ENCODE measurements at places on chromosomes 1 and 21. TPM values are rescaled to one million over a fixed set of nuclear protein-coding genes. Genes with fewer than 3 reads are reported as not detected.

The OR2L5 gene
- total RNA-seq, result not detected

The CYP4Z1 gene
- total RNA-seq, result not detected

The UBE4B gene
- 31.3 TPM for total RNA-seq

DNA sequence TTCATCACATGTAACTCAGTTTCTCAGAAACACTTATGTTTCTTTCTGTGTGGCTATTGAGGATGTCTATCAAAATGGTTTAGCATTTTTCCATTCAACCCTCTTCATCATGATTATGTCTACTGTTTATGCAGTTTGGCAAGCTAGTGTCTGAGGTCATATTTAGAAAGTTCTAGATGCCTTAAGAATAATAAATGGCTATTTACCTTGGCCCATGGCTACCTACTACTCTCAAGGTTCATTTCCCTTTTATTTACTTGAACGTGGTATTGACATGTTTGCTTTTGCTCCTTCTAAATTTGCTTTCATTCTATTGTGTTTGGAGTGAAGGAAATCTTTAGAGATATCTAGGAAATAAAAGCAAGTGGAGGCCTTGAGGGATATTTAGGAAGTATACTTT lies 193.7 kb upstream of the OLFM3 start:
- no peak for DNase-seq

The RNF186 gene
- total RNA-seq, result not detected

GRCh38 chr1:183986941-183987340 lies 50.6 kb downstream of the COLGALT2 start:
- DNase-seq, result no peak

The TMPRSS15 gene
- not detected for total RNA-seq

The NOC2L gene
- 41.4 TPM for total RNA-seq

GRCh38 chr1:66316464-66317247 lies 217.3 kb upstream of the SGIP1 start:
- peak; percentile 45 for DNase-seq

- no peak for DNase-seq
Observed at GRCh38 chr1:232248276-232248820, 381.6 kb downstream of the SIPA1L2 start.

DNA sequence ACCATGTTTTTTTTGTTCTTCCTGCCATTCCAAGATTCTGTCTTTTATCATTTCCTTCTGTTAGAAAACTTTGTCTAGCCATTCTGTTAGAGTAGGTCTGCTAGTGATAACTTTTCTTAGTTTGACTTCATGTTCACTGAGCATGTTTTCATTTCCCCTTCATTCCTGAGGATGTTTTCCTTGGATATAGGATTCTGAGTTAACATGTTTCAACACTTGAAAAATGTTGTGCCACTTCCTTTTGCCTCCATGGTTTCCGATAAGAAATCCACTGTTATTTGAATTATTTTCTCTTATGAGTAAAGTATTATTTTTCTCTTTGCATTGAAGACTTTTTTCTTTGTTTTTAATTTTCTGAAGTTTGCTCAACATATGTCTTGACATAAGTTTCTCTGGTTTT lies 66.7 kb downstream of the ATP1A1 start:
- no peak for DNase-seq

The SLC22A15 gene
- total RNA-seq, result 0.83 TPM

DNA sequence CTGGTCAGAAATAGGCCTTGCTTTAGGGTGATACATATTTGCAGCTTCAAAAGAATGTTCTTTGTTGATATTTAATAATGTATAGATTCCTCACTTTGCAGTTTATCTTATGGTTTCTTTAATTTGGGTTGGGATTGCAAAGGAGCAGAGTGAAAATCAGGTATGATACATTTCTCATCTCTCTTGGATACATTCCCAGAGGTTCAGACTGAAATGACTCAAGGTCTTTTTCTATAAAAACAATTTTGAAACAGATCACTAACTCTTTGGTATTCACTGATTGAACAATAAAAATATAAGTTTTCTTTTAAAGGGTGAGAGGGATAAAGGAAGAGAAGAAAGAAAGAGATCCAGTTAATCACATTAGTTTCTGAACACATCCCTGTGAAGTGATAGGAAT lies 606.5 kb upstream of the CAMK1G start:
- DNase-seq, result no peak

GRCh38 chr1:192311281-192311680 lies 5.5 kb upstream of the RGS21 start:
- DNase-seq, result no peak

The MRPL37 gene
- total RNA-seq, result 53.7 TPM

The SLC37A1 gene
- total RNA-seq, result 8.0 TPM

- no peak for DNase-seq
Observed at GRCh38 chr1:214349781-214350180, 68.8 kb downstream of the SMYD2 start.

- no peak for DNase-seq
Observed at GRCh38 chr1:33361532-33362235, 40.8 kb upstream of the A3GALT2 start.

- no peak for DNase-seq
Observed at GRCh38 chr1:12454406-12455391, 163.3 kb downstream of the DHRS3 start.

The C1QTNF12 gene
- 0.92 TPM for total RNA-seq

DNA sequence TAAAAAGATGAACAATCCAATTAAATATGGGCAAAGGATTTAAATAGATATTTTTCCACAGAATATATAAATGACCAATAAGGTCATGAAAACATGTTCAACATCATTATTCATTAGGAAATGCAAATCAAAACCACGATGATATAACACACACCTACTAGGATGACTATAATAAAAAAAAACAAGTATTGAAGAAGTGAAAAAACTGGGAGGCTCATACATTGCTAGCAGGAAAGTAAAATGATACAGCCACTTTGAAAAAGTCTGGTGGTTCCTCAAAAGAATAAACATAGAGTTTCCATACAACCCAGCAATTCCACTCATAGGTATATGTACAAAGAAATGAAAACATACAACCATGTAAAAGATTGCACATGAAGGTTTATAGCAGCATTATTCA lies 75.7 kb upstream of the RAB4A start:
- DNase-seq, result no peak

GRCh38 chr1:193005785-193006184 lies 53.4 kb downstream of the UCHL5 start:
- DNase-seq, result no peak

DNA sequence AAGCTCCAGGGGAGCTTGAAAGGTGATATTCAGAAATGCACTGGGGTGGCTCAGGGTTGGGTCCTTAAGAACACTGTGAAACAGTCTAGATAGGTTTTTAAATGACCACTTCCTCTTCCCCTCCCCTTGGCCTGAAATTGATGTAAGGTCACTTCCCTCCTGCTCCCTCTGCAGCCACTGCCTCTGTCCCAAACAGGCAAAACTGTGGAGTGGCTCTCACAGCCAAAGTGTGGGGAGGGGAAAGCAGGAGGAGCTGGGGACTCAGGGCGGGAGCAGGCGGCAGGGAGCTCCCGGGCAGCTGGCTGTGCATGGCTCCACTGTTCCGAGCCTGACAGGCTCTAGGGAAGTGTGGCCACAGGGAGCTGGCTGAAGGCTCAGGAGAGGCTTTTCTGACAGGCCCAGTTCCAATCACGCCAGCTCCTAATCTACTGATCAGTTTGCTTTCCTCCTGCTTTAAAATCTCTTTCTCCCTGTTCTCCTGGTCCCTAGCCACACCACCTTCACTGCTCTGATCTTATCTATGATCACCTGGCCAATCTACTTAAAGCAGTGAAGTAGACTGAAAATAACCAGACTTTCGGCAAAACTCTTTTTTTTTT lies 5.1 kb upstream of the CSRP1 start:
- no peak for DNase-seq

DNA sequence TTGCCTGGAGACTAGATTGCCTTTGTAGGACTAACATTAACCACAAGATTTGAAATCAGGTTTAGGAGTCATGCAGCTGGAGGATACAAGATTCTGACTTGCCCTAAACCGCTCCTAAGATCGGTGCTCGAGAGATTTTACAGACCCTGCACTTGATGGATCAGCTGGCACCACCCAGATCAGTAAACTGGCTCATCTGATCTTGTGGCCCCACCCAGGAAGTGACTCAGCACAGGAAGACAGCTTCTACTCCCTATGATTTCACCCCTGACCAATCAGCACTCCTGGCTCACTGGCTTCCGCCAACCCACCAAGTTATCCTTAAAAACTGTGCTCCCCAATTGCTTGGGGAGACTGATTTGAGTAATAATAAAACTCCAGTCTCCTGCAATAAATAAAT lies 876 bp upstream of the CATSPERE start:
- DNase-seq, result no peak

All from ovary (tissue), 10 donors.